Brain microvascular endothelial cell (primary cell): ENCODE measurements at places on chromosomes 12 and 14.

- DNase-seq: no peak
These were observed 1.4 kb downstream of the NIN start for GRCh38 chr14:50829489-50830043.

GRCh38 chr14:56194042-56194441, 75.8 kb downstream of the PELI2 start:
- no peak for DNase-seq

GRCh38 chr12:84694116-84694515, 218.5 kb downstream of the SLC6A15 start:
- DNase-seq: no peak

DNA sequence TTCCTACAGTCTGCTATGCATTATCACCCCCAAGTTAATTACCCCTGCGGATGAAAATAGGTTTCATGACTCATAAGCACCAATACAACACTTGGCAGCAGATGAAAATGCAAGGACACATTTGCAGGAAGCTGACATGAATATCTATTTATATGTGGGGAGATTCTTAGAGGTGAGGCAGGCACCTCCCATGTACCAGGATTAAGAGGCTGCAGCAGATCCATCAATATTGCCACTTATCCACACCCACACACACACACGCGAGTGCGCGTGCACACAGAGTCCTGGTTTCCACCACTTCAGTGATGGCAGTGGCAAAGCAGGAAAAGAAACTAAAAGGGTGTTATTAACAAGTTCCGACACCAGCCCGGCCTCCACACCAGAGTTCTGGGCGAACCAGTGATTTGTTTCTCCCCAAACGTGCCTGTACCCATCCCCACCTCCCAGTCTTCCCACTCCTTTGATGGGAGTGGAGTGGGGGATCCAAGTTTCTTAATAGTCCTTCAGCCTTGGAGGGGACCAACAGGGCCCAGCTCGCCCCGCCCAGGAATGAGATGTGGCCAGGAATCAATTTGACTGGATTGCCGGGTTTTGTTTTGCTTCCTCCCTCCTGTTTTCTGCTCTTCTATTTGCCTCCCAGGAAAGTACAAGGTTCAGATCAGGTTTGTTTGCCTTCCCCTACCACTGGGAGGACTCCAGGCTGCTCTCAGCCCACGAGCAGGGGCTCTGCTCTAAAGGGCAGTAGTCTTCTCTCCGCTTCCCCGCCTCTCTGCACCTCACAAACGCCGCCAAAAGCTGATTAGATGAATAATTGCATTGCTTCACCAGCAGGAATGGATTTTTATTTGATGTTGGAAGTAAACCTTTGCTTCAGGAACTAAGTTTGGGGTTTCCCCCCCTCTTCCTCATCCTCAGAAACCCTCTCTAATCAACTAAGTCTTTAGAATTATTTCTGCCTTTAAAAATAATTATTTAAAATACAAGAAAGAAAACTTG, 5.2 kb downstream of the IRF2BPL start:
- DNase-seq: no peak

DNA sequence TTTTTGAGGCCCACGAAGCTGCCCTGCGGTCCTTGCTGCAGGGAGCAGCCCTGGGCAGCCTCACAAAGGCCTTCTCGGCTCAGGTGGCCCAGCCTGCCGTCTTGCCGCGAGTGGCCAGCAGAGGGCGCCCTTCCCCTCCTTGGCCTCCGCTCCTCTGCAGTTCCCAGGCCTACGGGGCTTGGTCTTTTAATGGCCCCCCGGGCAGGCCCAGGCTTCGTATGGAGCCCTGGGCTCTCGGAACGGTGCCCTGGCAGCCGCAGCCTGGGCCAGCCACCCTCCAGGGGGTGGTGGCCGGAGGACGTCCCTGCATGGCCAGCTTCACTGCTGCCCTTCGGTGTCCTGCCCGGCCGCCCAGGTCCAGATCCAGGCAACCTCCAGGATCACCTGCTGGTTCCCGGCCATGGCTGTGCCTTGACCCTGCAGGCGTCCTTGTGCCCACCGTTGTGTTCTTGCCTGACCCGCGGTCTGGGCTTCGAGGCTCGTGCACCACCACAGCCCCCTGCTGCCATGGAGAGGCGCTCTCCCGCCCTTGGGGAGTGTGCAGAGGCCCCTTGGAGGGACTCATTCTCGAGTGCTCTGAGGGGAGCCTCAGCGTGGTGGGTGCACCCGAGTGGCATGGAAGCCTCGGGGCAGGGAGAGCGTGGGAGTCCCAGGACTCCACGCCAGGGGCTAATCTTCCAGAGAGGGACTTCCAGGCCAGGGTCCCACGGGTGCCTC, 9.4 kb downstream of the ASPG start:
- DNase-seq: peak; percentile 39

DNA sequence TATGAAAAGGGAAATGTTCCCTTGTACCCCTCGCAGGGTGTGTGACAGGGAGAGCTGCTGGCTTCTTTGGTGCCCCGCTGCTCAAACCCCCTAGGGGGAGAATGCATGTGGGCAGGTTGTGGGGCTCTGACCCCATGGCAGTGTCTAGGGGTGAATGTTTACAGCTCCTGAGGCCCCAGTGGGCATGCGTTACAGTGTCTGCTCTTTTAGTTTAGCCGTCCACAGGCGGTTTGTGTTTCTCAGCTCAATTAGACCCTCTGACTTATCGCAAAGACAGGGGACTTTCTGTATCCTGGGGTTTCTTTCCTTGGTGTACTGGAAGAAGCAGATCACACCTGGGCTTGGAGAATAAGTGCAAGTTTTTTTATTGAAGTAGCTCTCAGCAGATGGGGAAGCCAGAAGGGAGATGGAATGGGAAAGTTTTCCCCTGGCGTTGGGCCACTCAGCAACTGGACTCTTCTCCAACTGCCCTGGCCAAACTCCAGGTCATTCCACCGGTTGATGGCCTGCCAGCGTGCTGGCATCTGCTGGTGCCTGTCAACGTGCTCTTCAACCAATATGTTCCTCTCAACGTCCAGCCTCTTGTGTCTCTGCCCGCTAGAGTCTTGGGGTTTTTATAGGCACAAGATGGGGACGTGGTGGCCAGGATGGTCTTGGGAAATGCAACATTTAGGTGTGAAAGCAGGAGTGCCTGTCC, 720.9 kb downstream of the FSCB start:
- DNase-seq: no peak

- DNase-seq: no peak
These were observed 76.9 kb upstream of the EEA1 start for GRCh38 chr12:93005928-93006392.

DNA sequence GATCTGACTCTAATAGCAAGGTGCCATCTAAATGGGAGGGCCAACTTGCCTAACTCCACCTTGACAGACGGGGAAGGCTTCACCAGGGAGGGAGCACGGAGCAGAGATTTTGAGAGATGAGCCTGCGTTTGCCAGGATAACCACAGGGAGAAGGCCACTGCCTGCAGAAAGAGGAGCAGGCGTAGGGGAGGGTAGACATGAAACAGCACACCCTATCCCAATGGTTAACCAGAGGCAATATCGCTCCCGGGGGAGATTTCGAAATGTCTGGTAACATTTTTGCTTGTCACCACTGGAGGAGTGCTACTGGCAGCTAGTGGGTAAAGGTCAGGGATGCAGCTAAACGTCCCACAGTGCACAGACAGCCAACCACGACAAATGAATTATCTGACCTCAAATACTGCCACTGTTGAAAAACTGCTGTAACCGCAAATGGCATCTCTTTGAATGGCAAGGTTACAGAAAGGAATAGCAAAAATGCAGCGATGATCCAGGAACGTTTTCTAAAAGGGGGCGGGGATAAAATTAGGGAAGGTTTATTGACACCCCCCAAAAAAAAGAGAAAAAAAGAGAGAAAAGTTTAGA, 126.0 kb upstream of the ATF7IP start:
- peak; percentile 31 for DNase-seq

GRCh38 chr12:118813778-118814357, 167.5 kb upstream of the SRRM4 start:
- no peak for DNase-seq
